Anterior cingulate cortex (tissue), 58 donors: ENCODE measurements at places on chromosomes 12 and 14.

- no peak for DNase-seq
These were observed 12.9 kb upstream of the TUBA1A start for GRCh38 chr12:49201595-49202295.

GRCh38 chr14:59959668-59960067, 39.7 kb downstream of the LRRC9 start:
- no peak for DNase-seq

DNA sequence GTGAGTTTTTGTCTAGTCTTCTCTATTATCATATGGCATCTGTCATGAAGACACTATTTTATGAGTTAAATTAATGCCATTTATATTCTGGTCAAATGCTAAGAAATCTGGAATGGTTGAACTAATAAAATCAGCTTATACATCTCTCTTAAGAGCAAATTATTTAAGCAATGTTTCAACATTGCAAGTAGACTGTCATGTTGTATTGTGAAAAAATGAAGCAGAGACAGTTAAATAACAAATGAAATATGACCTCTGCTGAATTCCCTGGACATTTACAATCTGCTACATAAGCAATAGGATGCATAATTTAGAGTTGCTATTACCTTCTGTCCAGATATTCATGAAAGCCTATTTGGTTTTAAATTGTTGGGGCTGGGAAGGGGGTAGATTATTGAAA, 30.6 kb downstream of the NAV3 start:
- DNase-seq: no peak

GRCh38 chr12:23113781-23114180, 488.8 kb downstream of the ETNK1 start:
- no peak for DNase-seq

DNA sequence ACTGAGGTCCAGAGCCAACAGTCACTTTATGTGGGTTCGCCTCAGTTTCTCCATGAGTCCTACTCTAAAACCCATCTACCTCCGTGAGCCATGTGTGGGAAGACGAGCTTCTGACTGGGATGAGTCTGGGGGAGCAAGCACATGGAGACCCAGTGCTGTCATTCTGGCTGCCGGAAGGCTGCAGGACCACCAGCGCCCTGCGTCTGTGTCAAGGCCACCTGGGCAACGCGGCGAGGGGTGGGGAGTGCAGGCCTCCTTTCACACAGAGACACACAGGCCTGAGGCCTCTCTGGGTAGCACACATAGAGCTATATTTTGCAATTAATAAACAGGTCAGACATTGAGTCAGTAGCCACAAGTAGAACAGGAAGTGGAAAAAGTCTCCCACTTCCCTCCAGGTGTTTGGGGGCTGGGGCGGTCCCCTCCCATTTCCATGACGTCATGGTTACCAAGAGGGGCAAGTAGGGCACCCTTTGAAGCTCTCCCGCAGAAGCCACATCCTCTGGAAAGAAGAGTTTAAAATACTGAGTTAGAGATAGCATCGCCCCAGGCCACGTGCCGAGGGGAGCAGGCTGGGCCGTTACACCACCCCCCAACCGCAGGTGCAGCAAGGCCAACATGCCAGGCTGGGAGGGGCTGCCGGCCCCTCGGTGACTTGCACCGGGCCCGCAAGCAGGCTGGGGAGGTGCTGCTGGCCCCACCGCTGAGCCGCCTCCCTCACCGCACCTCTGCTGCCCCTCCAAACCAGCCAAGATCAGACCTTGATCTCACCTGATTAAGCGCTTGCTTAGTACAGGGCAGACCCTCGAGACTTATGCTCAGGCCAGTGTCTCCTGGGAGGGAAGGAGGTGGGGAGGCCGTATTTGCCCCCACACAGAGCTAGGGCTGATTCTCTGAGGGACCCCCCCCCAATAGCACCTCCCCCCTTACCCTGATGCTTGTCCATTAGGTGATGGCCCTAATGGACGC, 32.7 kb downstream of the DAD1 start:
- DNase-seq: no peak
